Transverse colon (tissue), 4 donors: ENCODE measurements at places on chromosomes 3 and 15. TPM values are rescaled to one million over a fixed set of nuclear protein-coding genes. Genes with fewer than 3 reads are reported as not detected.

- no peak overlapping the region for H3K27ac ChIP-seq
- H3K4me3 ChIP-seq: no peak overlapping the region
- no peaks in the 10 kb centered on the region for H3K27me3 ChIP-seq
- H3K4me1 ChIP-seq: no peaks in the 10 kb centered on the region
Observed at GRCh38 chr3:24166515-24166914, 221.4 kb downstream of the NR1D2 start.

GRCh38 chr3:150132101-150132749, 161.5 kb upstream of the PFN2 start:
- no peaks in the 10 kb centered on the region for H3K27me3 ChIP-seq
- DNase-seq: no peak
- H3K4me1 ChIP-seq: no peaks in the 10 kb centered on the region
- H3K4me3 ChIP-seq: no peak overlapping the region

- H3K4me3 ChIP-seq: no peak overlapping the region
- no peaks in the 10 kb centered on the region for H3K36me3 ChIP-seq
- no peak for DNase-seq
Observed at GRCh38 chr3:187855131-187855530, 109.9 kb upstream of the BCL6 start.

DNA sequence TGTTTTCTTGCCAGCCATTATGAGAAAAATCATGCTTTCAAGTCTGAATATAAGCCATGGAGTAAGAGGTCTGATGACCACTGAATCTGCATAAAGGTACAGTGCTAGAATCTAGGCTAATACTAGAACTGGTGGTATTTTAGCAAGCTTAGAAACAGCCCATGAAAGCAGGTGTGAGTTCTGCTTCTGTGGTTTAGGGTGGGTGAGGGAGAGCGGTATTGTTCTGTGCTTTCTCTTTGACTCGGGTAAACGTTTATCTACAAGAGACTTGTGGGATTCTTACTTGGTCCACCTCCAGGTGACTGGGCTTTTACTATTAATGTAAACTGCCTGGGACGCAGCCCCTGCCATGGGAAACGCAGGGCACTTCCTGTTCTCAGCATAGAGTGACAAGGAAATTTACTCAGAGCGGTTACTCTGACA, 55.2 kb downstream of the PGPEP1L start:
- H3K27ac ChIP-seq: peak overlapping the region; percentile 86
- no peaks in the 10 kb centered on the region for H3K36me3 ChIP-seq
- no peak for DNase-seq

IQGAP1 gene
- total RNA-seq: 82.8 TPM
